ENCODE measurements at places on chromosomes 16 and 17. TPM values are rescaled to one million over a fixed set of nuclear protein-coding genes. Genes with fewer than 3 reads are reported as not detected.

HS3ST2 gene
- total RNA-seq = not detected

SYCE1L gene
- 8.4 TPM for total RNA-seq

FXR2 gene
- total RNA-seq = 60.4 TPM

CRYBA1 gene
- not detected for total RNA-seq

SMG1 gene
- 25.3 TPM for total RNA-seq

SLC5A11 gene
- 0.31 TPM for total RNA-seq

KRT10 gene
- 112 TPM for total RNA-seq

GGA2 gene
- 24.1 TPM for total RNA-seq

ASGR1 gene
- 1.2 TPM for total RNA-seq
